Stimulated activated naive CD8-positive, alpha-beta T cell treated with anti-CD3 and anti-CD28 coated beads, Interleukin-15, amount 100 ng/mL, for 72 hours (primary cell): ENCODE measurements at places on chromosomes 16 and 17.

- no peak for DNase-seq
Observed at GRCh38 chr17:45077643-45078042, 16.5 kb downstream of the NMT1 start.

DNA sequence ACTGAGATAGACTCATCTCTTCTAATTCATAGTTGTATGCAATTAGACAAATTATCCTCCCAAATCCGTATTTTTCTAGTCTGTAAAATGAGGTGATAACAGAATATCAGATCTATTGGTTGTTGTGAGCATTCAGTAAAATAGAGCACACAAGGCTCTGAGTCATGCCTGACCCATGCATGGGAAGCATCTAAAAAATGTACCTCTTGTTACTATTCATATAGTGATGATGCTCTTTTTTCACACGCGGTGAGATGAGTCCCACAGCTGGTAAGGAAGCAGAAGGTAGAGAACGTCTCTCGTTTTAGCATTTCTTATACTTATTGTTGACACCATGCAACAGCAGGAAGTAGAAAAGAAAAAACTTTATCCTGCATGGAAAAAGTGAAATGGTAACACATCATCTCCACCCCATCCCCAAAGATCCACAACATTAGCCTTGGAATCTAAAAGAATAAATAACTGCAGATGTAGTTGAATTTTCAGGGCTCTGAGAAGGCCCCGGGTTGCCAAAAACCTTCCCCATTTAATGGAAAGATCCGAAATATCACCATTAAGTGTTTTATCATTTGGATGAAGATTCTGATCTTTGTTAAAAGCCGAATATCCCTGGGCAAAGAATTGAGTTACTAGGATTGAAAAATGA lies 215.6 kb downstream of the TMEM114 start:
- no peak for DNase-seq

DNA sequence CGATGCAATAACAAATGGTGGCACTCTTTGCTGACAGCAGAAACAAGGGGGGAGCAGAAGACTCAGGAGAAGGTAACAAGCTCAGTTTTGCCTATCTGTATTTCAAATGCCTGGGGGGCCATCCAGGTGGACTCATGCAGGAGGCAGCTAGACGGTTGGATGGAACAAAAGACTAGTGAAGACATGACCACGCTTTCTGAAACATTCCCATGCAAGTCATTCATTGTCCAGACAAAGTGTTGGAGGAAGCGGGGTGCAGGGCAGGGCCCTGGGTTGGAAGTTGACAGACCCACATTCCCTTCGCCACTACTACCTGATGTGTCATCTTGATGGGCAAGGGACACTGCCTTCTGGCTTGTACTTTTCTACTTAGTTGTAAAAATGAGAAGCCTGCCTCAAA lies 29.8 kb upstream of the CRYBA1 start:
- DNase-seq, result no peak

- no peak for DNase-seq
Observed at GRCh38 chr17:73396431-73397277, 84.9 kb upstream of the CDC42EP4 start.

- no peak for DNase-seq
Observed at GRCh38 chr17:80706463-80706867, 161.8 kb downstream of the RPTOR start.

DNA sequence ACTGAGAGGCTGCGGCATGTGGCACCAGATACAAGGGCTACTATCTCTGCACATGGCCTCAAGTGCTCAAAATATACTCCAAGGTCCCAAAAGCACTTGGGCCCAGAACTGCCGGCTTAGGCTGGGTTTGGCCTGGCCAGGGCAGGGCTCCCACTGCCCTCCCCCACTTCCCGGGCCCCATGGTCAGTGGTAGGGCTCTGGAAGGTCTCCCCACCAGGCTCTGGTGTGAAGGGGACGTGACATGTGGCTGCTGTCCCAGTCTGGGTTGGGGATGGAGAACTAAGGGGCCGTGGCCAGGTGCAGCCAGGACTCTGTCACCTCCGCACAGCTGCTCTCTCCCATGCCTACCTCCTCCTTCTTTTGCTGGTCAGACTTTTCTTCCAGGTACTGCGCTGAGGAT lies 5.7 kb upstream of the PAM16 start:
- no peak for DNase-seq

- no peak for DNase-seq
Observed at GRCh38 chr17:17156107-17156506, 50.0 kb downstream of the PLD6 start.

GRCh38 chr17:59572301-59572924 lies 7.0 kb downstream of the DHX40 start:
- DNase-seq, result peak; percentile 49

- DNase-seq, result no peak
Observed at GRCh38 chr17:42284024-42284369, 4.3 kb upstream of the STAT5A start.

DNA sequence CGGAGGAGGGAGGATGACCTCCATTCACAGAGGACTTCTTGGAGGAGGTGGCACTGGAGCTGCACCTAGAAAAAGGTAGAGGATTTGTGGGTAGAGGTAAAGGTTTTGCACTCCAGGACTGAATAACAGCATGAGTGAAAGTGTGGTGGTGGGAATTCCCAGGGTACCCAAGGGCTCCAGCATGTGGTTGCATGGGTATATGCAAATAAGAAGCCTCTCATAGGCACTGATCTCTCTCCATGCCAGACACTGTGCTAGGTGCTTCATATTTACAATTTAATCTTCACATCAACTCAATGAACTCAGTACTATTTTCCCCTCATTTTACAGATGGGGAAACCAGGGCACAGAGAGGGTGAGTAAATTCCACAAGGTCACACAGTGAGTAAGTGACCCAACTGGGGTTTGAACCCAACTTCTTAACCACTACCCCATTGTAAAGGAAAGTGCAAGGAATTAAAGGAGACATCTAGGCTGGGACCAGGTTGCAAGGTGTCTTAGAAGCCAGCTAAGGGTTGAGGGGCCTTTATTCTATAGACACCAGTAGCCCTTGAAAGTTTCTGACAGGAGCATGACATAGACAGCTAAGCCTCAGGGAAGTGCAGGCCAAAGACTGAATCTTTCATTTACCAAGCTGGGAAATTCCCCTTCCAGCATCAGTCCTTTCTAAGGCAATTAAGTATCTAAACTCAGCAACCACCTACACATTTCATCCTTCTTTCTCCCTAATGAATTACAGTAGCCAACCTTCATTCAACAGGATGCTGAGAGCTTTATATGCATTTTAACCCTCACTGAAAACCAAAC lies 21.3 kb downstream of the SCNN1B start:
- peak; percentile 18 for DNase-seq

DNA sequence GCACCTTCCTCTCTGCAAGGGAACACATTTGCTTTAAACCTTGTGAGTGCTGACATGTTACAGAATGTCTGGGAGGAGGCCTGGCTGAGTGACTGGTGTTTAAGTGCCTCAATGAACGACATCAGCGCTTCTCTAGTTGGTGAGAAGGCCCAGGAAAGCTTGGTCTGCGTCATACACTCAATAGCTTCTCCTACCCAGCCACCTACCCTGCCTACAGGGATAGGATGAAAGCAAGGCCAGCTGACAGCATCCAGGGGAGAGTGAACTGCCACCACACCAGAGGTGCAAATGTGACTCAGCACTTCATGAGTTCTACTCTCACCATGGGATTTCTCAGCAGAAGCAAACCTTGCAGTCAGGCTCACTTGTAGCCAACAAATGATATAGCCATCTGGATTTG lies 31.7 kb upstream of the CFAP20 start:
- DNase-seq, result no peak

DNA sequence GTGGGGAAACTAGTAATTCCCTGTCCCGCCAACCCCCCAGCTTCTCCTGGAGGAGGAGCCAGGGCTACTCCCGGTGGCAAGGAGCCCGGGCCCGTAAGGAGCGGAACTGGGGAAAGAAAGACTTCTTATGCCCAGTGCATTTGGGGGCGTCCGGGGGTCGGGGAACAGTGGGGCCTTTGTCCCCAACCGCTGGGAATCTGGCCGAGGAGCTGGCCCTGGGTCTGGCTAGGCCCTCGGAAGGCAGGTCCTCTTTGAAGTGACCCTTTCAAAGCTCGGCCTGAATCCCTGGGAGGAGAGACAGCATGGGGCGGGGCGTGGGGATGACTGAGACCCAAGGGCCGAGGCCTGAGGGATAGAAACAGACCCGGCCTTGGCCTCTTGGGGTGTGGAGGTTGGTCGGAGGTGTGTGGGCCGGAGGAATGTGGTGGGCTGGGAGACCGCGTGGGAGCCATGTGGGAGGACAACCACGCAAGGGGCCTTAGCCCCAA lies 6.0 kb downstream of the ARHGAP23 start:
- DNase-seq, result no peak

DNA sequence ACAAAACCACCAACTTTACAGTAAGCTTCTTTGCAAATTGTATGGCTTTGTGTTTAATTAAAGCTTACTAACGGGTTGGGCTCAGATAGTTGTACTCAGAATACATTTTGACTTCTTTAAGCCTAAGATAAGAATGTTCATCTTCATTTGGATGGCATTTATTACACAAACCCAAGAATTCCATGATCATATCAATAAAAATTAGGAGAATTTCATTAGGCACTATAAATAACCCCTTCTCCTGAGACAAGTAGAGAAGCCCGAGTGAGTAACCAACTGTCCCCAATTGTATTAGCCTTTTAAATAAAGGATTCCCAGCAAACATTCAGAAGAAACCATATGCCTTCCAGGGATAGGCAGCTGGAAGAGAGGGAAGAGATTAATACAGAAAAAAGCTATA lies 504.7 kb downstream of the KCNJ2 start:
- DNase-seq, result no peak

GRCh38 chr16:71672803-71673581 lies 47.0 kb downstream of the MARVELD3 start:
- no peak for DNase-seq
